ENCODE measurements at places on chromosomes 3 and 15.

DNA sequence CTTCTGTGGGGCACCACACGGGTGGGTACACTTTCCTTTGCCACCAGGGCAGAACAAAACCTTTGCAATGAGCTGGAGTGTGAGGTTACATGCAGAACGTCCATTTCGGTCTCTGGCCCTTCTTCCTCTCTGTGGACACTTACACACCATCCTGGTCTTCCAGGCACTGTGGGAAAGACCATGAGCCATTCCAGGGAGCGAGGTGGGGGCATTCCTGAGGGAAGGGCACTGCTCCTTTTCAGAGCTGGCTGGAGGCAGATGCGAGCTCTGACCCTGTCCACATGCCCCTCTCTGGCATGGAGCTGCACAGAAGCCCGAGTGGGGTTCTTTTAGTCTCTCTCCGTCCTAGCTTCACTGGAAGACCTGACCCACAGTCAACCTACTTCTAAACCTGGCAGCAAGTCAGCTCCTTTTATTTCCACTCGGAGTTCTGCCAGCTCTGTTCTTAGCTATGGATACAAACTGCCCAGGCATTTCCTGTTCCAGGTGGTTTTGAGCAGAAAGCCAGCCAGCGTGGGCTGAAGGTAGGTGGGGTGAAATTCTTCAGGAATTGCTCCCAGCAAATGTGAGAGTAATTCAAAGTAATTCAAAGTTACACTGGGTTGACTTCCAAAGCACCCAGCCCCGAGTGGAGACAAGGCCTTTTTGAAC is 281.4 kb downstream of the ADAMTS17 start:
- no peak for DNase-seq

GRCh38 chr15:93887151-93887550 is 344.2 kb upstream of the MCTP2 start:
- no peak for DNase-seq

GRCh38 chr3:123521179-123521969 is 63.5 kb downstream of the HACD2 start:
- DNase-seq: no peak

DNA sequence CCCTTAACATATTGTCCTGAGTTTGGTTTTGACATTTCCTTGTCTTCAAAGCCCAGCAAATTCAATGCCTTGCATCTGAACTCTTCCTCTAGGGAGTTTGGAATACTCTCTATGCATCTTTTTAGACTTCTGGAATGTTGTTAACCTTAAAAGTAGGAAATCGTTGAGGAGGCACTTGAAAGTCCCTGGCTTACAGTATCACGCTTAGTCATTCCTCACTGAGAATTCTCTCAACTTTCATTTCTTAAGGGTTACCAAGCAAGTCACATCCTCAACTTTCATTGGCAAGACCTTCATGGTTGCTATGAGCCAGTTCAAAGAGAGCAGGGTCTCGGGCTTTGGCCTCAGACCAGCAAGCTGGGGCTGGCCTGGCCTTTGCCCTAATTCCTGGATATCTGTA is 89.9 kb downstream of the ASB7 start:
- no peak for DNase-seq

GRCh38 chr15:90141646-90142045 is 39.4 kb upstream of the IDH2 start:
- DNase-seq: peak; percentile 67

- no peak for DNase-seq
Measured at GRCh38 chr15:56934269-56934668, 15.8 kb downstream of the TCF12 start.
